Effector CD8-positive, alpha-beta T cell (primary cell): ENCODE measurements at places on chromosomes 2 and 18.

DNA sequence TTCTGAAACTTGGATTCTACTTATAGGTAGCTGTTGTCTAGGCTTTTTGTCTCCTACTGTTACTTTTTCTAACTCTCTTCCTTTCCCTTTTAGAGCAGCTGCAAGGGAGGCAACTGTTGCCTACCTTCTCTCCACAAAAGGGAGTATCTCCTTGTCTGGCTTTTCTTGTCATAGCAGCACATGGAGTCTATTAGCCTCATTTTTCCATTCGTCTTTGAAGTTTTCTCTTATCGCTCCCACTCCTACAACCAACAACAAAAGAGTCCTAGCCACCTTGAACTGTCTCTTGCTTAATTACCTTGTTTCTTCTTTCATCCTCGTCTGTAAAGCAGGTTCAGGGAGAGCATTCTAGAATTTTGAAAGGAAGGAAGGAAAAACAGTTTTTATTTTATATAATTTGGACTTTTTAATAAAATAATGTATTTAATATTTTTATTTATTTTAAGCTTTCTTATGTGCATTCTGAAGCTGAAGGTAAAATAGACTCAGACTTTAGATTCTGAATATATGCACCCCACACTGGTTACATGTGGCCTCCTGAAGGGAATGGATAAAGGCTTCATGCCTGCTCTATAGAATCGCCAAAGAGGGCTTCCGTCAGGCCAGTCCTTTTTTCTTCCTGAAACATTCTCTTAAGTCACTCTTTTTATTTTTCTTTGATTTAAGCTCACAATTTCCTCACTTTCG, 154.4 kb downstream of the CSRNP3 start:
- no peak for DNase-seq

DNA sequence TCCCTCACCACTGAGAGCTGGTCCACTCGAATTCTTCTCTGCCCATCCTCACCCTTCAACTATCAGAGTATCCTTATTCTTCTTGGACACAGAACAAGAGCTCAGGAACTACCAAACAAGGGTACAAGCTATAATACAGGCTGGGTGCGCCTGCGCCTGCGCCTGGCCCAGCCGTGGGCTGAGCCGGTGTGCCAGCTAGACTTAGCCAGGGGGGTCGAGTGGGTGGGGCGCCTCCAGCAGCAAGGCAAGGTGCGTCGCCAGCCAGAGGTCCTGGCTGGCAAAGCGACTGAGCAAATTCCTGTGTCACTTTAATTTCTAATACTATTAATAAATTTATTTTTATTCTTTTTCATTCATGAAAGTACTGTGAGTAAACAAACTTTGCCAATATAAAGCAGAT, 1072.6 kb upstream of the PIK3C3 start:
- no peak for DNase-seq

DNA sequence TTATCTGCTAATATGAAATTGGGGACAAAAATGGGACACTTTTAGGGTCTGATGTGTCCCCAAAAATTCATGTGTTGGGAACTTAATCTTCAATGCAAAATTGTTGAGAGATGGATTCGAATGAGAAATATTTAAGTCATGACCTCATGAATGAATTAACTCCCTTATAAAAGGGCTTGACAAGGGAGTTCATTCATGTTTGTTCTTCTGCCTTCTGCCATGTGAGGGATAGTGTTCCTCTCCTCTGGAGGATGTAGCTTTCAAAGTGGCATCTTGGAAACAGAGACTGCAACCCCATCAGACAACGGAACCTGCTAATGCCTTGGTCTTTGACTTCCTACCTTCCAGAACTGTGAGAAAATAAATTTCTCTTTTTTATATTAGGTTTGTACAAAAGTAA, 89.2 kb upstream of the LINC00305 start:
- no peak for DNase-seq

GRCh38 chr18:56807901-56808300, 156.7 kb downstream of the WDR7 start:
- no peak for DNase-seq

GRCh38 chr2:179985163-179985820, 21.8 kb downstream of the CWC22 start:
- no peak for DNase-seq

DNA sequence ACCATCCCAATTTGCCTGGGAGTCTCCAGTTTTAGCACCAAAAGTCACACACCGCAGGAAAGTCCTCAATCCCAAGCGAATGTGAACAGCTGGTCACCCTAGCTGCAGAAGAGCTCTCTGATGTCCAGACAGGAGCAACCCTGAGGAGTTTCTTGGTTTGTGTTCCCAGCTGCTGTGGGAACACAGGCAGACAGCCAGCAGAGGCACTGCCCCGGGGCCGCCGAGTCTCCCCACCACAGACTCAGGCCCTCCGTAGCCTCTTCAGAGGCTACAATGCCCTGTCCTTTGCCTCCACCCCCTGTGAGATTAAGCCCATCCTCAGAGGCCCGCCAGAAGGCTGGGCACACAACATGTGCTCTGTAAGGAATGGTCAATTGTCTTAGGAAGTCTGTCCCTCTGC, 111.5 kb downstream of the TTC32 start:
- no peak for DNase-seq

DNA sequence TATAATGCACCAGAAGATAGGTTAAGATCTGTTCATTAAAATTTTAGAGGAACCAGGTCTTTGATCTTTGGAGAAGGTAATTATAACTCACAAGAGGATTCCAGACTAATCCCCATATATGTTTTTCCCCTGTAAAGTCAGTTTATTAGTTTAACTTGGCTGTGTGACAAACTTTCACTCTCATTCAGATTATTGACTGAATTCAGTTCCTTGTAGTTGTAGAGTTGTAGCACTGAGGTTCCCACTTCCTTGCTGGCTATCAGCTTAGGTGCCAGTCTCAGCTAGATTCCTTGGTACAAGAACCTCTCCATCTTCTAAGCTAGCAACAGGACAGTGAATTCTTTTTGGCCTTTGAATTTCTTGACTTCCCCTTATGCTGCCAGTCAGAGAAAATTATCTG, 19.1 kb downstream of the REG1A start:
- no peak for DNase-seq

GRCh38 chr2:195961873-195962272, 106.8 kb downstream of the DNAH7 start:
- DNase-seq = no peak

GRCh38 chr18:54742659-54743604, 85.3 kb upstream of the RAB27B start:
- no peak for DNase-seq

DNA sequence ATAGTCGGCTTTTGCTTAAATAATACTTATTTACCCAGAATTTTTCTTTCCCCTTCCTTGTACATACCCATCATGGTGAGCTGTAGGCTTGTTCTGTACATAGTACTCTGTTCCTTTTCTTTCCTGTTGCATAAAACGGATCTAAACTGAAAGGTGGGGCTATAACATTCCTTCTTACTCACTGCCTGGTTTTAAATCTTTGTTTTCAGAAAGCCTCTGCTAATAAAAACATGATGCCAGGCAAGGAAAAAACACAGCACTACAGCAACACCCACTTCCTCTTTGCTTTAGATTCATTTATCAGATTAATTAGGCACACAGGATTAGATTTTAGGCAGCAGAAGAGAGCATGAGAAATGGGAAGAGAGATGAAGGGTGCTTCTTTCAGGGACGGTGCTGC, 19.6 kb upstream of the STON1 start:
- no peak for DNase-seq

GRCh38 chr2:144701259-144701658, 181.3 kb upstream of the ZEB2 start:
- DNase-seq = no peak

DNA sequence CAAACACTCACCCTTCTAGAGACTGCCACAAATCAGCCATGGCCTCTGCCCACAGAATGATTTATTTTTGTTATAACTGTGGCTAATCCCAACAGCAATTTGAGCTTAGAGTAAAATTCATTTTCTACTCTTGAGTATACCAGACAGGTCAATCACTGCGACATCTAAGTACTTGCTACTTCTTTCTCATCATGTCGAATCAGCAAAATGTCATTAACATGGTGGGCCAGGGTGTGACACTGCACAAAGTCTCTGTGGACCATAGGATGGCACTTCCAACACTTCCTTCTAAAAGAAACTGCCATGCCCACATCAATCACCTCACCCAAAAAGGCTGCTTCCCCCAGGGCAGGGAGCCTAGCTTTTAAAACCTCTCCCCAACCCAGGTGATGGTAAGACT, 64.4 kb downstream of the KCNG3 start:
- DNase-seq = no peak

DNA sequence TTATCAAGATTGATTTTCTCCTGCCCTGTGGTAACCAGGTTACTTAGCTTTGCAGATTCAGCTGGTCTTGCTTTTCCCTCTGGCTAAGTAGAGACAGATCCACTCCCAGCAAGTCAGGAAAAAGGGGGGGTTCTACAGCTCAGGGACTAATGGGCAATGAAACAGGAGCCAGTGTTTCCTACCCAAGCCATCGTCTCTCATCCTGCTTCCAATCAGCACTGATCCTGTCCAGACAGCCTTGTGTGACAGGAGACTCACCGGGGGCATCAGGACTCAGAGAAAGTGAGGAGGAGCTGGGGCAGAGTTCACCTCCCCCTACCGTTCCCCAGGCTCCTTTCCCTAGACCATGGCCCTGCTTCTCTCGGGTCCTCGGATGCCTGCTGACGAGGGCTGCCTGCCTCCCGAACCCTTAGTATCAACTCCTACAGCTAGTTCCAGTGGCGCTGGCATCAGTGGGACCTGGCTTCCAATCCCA, 307.6 kb downstream of the ALK start:
- no peak for DNase-seq

DNA sequence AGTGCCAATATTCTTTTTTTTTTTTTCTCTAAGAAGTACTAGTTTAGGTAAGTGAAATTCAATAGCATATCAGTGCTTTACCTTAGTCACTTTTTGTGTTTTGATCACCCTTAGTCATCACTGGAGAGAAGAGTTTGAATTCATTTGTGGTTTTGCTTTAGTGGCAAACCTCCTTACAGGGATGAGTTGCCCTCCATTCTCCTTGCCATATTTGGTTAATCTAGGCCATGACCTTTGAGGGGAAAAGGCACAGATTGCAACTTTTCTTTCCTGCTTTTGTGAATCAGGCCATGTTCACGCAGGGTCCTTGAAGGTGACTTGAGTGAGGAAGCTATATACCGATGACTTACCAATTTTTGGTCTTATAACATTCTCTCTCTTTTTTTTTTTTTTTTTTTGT, 34.4 kb downstream of the PLEKHA3 start:
- no peak for DNase-seq

GRCh38 chr18:79918615-79919011, 32.8 kb downstream of the SLC66A2 start:
- DNase-seq = no peak

DNA sequence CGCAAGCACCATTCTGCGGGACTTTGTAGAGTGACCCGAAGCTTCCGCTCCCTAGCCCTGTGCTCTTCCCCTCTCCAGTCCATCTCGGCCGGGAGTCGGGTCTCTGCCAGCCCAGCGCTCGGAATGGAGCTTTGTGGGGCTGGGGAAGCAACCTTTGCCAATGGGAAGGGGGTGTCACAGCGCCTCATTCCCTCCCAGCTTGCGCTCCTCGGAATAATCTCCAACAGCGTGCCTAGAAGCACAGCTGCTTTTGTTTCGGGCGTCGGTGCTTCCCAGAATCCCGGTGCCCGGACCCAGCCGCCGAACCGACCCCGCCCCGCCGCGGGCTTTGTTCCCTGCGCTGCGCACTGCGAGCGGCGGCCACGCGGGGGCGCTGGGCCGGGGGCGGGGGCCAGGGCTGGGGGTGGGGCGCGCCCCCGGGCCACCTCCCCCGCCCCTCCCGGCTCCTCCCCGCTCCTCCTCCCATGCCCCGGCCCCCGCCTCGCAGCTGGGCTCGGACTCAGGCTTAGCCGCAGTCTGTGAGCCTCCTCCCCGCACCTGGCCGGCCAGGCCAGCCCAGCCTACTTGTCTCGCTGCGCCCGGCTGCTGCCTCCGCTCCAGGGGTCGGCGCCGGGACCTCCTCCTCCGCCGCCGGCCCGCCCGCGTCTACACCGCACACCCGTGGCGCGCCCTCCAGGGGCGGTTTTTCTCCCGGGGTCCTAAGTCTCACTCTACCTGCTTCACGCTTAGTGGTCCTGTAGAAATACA, 77.7 kb upstream of the SMAD2 start:
- DNase-seq = peak; percentile 27

GRCh38 chr18:11177382-11177781, 28.0 kb upstream of the PIEZO2 start:
- no peak for DNase-seq

DNA sequence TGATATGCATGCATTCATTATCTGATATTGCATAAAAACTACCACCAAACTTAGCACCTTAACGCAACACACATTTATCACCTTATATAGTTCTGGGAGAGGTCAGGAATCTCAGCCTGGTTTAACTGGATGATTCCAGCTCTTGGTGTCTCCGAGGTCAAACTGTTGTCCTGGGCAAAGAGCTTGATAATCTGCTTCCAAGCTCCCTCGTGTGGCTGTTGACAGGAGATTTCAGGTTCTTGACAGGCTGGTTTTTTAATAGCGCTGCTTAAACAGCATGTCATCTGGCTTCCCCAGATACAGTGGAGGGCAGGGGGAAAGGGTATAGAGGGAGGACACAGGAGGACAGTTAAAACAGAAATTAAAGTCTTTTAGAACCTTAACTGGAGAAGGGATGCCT, 785.0 kb downstream of the CNTNAP5 start:
- no peak for DNase-seq

- no peak for DNase-seq
Measured at GRCh38 chr2:26639685-26640243, 1.4 kb downstream of the CIB4 start.

- no peak for DNase-seq
Measured at GRCh38 chr2:176584333-176584732, 315.1 kb downstream of the MTX2 start.

DNA sequence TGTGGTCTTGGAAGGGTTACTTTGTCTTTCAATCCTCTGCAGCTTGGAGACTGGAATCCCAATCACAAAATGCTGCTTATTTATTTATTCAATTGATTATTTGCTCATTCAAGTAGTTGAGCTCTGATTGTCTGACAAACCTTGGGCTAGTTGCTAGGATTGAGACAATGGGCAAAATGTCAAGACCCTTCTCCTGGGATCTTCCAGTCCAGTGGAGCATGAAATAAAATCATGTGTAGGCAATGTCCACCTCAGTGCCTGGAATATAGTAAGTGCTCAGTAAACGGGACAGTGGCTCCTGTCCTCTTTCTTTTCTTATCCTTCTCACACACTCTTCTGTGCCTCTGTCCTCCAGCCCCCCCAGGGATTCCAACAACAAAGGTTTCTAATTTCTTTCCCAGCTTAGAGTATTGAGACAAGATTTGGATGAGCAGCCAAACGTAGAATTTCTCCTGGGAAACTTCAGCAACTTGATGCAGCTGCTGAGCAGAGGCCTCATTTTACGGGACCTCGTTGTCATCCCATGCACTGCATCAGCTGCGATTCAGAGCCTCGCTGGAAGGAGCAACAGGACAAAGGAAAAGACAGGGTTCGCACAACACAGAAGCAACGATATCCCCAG, 545.0 kb downstream of the SOX11 start:
- DNase-seq = no peak

- no peak for DNase-seq
Measured at GRCh38 chr2:174726212-174726611, 38.1 kb downstream of the CHRNA1 start.

- DNase-seq = no peak
Measured at GRCh38 chr2:57621122-57621663, 425.4 kb upstream of the VRK2 start.

- no peak for DNase-seq
Measured at GRCh38 chr2:28668106-28668814, 83.4 kb upstream of the PPP1CB start.

GRCh38 chr2:233422050-233422639, 67.9 kb downstream of the DGKD start:
- peak; percentile 31 for DNase-seq

- no peak for DNase-seq
Measured at GRCh38 chr2:36731941-36732672, 35.6 kb downstream of the VIT start.
